ENCODE measurements at places on chromosomes 2 and 18.

- no peak for DNase-seq
Measured at GRCh38 chr2:85017411-85018048, 46.6 kb downstream of the KCMF1 start.

- DNase-seq = no peak
Measured at GRCh38 chr18:31248783-31249521, 69.0 kb upstream of the DSG1 start.

DNA sequence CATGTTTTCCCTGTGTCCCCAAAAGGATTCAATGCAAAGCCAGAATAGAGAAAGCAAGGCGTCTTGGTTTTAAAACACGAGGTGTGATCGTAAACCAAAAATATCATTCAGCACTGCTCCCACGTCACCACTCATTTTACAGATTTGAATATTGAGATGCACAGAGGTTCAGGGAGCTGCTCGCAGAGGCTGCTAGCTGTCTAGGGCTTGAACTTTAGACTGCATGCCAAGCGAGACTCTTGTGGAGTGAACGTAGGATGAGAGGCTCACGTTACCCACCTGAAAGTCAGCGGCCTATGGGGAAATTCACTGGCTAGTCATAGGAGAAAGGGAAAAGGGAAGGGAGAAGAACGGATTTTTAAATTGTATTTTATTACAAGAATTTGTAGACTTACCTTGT, 130.1 kb downstream of the MBP start:
- no peak for DNase-seq

DNA sequence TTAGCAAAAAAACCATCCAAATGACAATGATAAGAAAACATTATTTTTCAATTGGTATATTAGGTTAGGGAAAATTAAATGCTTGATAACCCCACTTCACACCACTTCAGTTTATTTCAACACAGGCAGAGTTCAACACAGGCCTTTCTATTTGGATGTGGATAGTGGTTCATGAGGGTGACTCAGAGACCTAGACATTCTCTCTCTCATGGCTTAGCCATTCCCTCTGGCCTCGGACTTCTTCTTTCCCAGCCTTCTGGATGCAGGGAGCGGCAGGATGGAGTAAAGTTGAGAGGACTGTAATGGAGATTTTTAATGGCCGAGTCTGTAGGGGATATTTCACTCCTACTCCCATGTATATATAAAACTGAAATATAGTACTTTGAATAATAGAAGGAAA, 109.7 kb downstream of the CTNNA2 start:
- no peak for DNase-seq

- DNase-seq = no peak
Measured at GRCh38 chr2:104944495-104944894, 90.6 kb downstream of the POU3F3 start.

DNA sequence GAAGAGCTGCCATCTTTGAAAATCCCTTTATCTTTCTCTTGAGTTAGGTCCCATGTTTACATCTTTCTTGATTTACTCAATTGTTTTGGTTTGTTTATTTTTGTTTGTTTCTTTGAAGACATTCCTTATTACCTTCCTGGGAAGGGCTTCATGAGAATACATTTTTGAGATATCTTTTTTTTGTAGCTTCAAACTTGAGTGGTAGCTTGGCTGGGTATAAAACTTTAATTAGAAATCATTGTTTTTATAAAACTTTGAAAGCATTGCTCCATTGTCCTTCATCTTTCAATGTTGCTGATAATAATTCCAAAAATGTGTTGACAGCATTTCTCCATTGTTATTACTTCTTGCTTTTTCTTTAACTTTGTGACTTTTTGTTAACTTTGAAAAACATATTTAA, 145.9 kb upstream of the RBMS1 start:
- DNase-seq = no peak

DNA sequence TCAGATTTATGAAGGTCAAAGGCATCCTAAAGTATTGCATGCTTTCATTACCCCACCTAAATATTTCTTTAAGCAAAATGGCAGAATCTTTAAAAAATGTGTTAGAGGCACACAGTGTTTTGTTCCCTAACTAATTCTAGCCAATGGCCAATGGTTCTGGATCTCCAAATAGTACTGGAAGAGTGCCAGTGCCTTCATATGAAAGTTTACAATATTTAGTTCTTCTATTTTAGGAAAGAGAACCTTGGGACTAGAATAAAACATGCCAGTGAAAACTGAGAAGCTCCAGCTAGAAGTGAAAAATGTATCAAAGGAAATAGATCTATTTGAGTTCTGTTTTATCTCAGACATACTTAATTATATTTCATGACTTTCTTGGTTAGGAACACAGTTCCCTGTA, 37.1 kb downstream of the TACR1 start:
- no peak for DNase-seq

DNA sequence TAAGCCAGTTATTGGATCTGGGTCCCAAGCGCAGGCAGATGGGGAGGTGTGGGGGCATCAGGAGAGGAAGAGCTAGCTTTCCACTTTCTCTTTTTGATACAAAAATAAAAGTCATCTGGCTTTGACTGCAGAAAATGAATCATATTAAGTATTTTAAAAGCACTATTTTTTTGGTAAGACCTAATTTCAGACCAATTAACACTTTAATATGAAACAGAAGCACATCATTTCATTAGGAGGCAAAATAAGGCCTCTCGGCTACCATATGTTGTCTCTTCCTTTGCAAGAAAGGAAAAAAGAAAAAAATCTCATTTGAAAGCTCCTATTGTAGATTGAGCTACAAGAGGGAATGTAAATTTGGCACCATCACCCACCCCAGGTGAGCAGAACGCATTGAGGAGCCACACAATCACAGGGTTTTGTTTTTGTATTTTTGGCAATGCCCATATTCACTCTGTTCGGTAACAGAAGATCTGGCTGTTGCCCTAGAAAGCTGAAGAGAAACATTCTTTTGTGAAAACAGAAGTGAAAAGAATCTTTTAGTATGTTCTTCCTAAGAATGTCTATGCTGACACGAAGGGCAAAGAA, 390.7 kb upstream of the ETAA1 start:
- no peak for DNase-seq

GRCh38 chr2:199409759-199410529, 47.8 kb downstream of the SATB2 start:
- DNase-seq = no peak

- no peak for DNase-seq
Measured at GRCh38 chr18:8741532-8741931, 36.2 kb downstream of the MTCL1 start.

DNA sequence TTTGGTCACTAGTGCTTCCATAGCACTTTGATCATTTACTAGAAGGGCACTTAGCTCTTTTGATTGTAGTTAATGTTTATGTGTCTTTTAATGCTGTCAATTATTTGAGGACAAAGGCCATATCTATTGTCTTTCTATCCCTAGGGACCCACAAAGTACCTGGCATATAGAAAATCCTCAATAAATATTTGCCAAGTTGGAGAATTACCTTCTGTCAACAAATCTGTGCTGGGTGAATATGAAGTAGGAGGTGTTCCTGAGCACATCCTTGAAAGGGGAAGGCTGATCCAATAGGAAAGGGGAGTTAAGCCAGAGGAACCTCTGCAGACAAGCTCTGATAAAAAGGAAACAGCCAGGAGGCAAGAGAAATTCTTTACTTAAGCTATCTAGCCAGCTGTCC, 8.2 kb downstream of the DPP4 start:
- no peak for DNase-seq

- no peak for DNase-seq
Measured at GRCh38 chr2:23705771-23706612, 220.9 kb downstream of the ATAD2B start.

DNA sequence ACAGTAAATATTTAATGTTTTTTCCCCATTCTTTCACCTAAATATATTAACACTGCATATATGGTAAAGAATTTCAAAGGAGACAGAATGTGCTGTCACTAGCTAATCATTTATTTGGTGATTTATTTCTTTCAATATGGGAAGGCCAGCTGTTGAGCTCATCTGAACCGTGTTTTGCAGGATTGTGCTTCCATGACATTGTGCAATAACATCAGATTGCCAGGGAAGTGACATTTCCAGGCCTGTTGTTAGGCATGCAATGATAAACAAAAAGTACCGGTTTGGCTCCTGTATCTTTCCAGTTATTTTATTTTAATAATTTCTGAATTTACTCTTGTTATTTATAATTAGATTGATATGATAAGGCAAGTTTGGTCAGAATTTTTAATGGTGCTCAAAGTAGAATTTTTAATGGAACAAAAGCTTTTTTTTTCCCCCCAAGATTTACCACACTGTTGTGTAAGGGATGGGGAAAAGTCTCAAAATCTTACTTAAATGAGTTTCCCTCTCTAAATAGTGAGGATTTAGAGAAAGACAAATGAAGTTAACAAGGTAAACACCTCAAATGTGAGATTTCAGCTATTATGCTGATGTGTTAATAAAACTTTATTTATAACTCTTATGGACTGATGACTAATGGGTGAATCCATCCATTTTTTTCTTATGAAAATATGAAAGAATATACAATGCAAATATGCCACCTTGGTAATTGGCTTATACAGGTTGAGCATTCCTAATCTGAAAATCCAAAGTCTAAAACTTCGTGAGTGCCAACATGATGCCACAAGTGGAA, 52.7 kb downstream of the MALT1 start:
- DNase-seq = no peak

DNA sequence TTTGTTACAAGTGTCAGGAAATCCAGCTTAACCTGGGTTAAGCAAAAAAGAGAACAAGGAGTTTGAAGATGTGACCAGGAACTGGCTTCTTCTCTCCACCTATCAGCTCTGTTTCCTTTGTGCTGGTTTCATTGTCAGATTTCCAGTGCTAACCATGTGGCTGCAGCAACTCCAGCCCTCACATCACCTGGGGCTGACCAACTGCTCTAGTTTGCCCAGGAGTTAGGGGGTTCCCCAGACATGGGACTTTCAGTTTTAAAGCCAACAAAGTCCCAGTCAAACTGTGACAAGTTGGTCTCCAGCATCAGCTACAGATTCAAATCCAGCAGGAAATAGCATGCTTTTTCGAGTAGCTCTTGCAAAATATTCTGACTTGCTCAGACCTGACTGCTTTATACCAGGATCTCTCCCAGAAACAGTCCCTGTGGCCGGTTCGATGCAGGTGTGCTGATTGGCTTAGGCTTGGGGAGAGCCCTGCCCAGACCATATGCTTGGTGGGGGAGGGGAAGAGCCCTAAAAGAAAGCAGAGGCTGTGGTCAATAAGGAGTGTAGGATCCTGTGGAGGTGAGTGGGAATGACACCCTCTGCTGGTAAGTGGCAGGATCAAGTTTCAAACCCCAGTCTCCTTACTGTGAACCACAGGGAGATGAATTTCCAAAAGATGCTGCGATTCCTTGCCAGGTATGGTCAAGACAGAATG, 49.5 kb downstream of the KCNE4 start:
- DNase-seq = no peak

- no peak for DNase-seq
Measured at GRCh38 chr18:10010611-10011015, 96.8 kb downstream of the VAPA start.

DNA sequence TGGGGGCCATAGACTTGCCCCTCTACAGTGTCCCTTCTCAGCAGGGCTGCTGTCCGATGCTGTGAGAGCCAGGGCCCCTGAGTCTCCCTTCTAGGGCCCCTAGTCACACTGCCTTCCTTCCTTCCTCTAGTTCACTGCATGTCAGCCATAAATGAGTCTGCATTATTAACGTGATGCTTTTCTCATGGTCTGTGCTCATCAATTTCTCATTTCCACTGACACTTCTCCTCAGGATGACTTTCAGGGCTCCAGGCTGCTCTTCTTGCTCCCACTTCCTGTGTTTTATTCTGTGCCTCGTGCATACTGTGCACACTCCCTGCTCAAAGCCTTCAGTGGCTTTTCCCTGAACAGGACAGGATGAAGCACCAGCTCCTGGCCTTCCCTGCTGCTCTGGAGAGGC, 146.5 kb downstream of the FAM210A start:
- DNase-seq = no peak

DNA sequence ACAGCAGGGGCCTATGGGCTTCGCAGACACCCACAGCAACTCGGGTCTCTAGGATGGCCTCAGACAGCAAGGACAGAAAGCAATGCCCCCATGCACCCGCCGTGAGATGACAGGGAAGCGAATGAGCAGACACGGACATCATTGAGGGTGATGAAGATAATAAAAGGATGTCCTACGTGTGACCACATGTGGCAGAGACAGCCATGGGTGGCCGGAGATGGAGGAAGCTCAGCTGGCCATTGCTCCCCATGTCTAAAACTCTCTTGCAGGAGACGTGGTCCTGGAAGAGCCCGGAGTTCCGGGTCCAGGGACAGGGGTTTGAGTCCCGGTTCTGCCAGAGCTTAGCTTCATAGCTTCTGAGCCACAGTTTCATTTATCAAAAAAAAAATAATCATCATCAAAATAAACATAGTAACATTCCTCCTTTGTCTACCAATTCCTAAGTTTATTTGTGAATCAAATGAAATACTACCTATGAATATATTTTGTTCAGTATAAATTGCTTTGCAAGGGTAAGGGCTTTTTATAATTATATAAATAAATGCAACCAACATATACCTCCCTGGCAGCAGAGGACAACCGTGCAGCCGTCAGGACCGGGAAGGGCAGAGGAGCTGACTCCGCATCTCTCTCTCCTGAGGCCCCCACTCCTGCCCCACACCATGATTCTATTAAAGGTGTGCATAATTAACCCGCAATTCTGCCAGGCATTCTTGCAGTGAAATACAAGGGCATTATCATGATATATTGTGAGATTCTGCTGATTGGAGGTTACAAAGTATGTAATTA, 401.4 kb upstream of the MYT1L start:
- no peak for DNase-seq

- no peak for DNase-seq
Measured at GRCh38 chr2:98089941-98090340, 3.0 kb downstream of the VWA3B start.

- DNase-seq = no peak
Measured at GRCh38 chr2:16506366-16506765, 159.3 kb downstream of the CYRIA start.

- DNase-seq = no peak
Measured at GRCh38 chr2:75820693-75821092, 110.0 kb upstream of the GCFC2 start.

DNA sequence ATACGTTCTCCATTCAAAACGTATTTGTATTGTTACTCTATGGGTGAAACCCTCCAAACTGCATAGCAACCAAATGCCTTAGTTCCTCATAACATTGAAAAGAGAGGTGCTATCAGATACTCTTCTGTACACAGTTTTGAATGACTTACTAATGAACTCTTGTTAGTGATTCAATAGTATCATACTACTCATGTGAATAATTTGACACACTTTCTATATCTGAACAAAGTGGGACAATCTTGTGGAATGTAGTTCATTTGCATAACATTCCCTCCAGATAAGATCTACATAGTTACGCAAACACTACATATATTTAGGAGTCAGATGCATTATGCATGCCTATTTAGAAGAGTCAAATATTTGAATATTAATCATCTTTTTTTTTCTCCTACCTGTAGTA, 232.0 kb upstream of the NRXN1 start:
- DNase-seq = no peak

- DNase-seq = no peak
Measured at GRCh38 chr18:34729264-34729663, 19.2 kb downstream of the DTNA start.

GRCh38 chr2:14134771-14135170, 497.7 kb upstream of the LRATD1 start:
- no peak for DNase-seq
